Retinal pigment epithelial cell (primary cell): ENCODE measurements at places on chromosomes 1 and 21.

DNA sequence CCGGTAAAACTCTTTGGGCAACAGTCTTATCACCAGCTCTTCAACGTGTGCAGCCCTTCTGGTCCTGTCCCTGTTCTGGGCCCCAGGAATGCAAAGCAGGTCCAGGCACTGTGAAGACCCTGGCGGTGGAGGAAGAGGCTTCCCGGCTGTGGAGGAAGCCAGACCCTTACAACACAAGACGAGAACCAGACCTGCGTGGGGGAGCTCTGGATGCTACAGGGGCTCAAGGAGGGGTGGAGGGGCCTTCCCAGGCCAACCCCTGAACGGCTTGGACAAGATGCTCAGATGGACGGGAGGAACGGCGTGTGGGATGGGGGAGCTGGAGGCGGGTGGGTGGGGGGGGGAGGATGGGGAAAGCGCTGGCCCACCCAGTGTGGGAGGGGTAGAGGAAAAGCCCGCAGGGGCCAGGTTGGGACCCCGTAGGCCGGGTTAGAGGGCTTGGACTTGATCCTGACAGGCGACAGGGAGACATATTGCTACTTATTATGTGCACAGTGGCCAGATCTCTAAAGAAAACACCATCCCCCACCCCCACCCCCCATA, 5.1 kb upstream of the OLIG2 start:
- no peak for DNase-seq

DNA sequence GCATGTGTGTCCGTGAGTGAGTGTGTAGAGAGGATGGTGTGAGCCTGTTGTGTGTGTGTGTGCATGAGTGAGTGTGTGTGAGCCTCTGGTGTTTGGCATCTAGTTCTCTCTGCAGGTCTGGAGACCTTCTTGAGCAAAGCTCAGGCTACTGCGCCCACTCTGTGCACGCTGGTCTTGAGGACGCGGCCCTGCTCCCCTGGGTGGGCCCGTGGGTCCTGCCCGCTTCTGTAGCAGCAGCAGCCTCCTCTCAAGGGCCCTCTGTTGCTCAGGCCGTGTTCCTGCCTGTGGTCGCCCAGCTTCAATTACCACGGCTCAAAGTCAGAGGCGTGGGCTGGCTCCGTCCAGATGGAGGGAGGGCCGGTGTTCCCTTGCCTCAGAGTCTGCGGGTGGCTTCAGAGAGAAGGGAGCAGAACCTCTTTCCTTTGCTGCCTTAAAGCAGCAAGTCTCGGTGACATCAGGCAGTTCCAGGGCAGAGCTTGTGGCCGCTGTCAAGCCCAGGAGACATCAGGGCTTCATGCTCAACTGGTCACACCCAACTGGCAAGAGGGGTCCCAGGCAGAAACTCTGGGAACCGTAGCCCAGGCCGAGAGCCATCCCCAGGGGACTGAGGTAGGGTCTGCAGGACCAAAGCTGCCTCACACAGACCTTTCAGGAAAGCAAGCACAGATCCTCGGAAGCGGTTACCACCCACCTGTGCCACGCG, 270.6 kb upstream of the VAMP3 start:
- no peak for DNase-seq

DNA sequence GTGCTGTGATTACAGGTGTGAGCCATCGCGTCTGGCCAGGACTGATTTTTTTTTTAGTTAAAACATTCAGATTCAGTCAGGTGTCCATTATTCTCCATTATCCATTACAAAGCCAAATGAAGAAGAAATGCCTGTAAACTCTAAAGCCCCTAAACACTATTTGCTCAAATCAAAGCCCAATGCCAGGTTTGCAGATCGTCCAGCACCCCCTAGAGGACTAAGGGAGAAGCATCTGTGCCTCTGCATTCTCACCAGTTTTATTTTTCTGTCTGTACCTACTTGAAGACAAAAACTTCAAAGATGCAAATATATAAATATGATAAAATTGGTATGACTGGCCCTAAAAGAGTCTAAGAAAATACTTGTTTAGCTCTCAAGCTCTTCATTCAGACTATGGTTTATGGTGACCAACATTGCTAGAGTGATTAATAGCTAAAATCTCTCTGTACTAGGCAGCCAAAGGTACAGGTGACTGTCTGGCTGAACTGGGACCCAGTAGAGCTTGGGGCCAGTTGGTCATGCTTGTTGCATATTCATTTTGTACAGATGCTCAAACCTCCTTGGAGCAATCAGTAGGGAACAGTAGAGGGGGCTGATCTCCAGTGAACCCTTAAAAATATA, 138.4 kb downstream of the SYT2 start:
- no peak for DNase-seq

DNA sequence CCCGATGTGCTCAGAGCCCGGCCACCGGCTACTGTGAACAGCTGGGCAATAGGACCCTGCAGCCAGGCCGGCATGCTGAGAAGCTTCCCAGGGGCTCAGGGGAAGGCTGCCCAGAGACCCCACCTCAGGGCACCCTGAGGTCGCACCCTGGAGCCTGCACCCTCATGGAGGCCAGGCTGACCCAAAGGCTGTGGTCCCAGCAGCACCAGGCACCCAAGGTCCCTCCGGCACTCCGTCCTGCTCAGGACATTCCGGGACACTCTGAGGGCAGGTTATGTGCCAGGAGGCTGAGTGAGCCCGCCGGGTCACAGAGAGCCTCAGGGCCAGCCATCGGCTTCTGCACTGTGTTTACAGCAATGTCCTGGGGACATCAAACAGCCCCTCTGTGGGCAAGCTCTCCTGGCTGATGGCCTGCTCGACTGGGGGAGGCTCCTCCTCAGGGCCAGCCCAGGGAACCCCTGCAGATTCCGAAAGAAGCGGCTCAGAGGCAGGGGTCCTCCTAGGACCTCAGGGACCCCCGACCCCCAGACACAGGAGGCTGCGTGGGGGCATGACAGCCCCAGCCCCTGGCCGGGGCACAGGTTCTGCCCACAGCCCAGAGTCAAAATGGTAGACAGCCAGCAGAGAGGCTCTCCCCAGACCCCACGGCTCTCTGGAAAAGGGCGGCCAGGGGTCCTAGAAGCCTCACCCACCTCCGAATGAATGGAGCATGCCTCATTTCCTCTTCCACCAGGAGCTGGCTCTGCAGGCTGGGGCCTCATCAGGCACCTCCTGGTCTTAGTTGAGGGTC, 8.2 kb downstream of the SLC19A1 start:
- DNase-seq = no peak

- DNase-seq = no peak
Observed at GRCh38 chr1:227127891-227128290, 187.8 kb downstream of the COQ8A start.

- peak; percentile 65 for DNase-seq
Observed at GRCh38 chr1:219537223-219537631, 75.7 kb downstream of the ZC3H11B start.
